Heart left ventricle (tissue), 16 donors: ENCODE measurements at places on chromosomes 2 and 18.

- DNase-seq: no peak
These were observed 33.9 kb downstream of the CFAP53 start for GRCh38 chr18:50232419-50232818.

DNA sequence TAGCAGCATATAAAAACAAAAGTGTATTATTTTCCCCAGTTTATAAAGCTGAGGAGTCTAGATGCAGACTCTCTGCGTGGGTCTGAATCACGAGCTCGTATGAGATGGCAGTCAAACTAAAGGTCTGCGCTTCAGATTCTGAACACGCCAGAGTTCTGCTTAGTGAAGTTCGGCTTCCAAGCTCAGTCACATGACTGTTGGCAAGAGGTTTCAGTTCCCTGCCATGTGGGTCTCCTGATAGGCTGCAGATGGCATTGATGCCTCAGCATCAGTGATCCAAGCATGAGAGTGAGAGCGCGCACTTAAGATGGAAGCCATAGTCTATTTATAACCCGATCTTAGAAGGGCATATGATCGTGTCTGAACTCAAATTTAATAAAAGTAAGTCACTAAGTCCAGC, 242.8 kb upstream of the DOK6 start:
- no peak for DNase-seq

- DNase-seq: no peak
These were observed 119.3 kb downstream of the PRKCE start for GRCh38 chr2:45770811-45771210.

DNA sequence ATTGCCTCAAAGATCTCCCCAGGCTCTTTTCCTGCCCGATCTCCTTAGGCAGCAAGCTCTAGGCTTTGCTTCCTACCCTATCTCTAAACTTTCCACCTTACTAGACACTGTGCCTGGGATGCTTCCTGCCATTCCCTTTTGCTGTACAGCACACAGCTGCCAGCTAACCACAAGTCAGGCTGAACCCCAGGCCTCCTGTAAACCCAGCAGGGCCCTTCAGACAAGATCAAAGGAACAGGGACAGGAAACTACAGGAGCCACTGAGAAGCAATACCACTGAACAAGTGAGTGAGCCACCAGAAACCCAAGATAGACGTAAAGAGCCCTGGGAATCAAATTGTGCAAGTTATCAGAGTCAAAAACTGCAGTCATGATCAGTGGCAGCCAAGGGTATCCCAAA, 180.7 kb downstream of the SUCLG1 start:
- no peak for DNase-seq

GRCh38 chr2:192060161-192060560, 134.6 kb downstream of the TMEFF2 start:
- no peak for DNase-seq

DNA sequence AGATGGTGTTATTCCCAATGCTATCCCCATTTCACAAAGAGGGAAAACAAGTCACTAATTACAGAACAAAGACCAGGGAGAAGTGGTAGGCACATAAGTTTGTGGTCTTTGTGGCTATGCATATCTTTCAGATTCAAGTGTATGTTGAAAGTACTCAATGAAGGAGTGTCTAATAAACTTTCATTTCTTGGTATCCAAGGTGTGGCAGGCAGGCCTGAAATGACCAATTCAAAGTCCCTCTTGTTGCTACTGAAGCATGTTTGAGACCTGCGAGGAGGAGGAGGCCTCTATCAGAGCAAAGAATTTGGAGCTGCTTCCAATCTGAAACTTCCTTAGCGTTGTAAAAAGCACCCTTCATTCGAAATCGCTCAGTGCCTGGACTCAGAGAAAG, 60.9 kb upstream of the KLF7 start:
- no peak for DNase-seq

- DNase-seq: no peak
These were observed 66.2 kb downstream of the STAT1 start for GRCh38 chr2:190947711-190948251.

- no peak for DNase-seq
These were observed 15.4 kb upstream of the DGKD start for GRCh38 chr2:233338812-233339368.

- DNase-seq: peak; percentile 4
These were observed 81.6 kb downstream of the NDUFA10 start for GRCh38 chr2:239943571-239943970.

- no peak for DNase-seq
These were observed 163.5 kb downstream of the RTP5 start for GRCh38 chr2:242032780-242033656.

DNA sequence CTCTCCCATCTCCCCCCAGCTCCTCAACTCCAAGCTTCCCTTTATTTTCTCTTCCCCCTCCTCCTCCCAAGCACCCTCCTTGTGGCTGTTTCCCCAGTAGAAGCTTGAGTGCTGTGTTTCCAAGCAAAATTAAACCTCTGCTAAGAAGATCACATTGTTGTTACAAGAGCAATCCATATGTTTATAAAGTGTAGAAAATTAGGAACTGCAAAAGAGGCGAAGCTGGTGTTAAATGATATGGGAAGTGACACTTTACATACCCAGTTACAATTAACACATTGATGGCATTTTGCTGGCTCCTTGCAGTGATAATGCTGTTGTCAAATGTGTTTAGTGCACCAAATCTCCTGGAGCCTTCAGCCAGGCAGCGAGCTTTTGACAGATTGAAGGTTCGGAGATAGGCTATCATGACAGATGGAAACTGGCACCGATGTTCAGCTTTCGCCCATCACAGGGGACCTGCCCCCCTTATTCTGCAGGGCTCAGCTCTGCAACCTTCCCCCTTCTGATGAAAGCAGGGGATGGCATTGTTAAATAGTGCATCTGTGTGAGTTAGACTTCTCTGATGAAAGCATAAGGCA, 259.8 kb upstream of the ATP5MC3 start:
- DNase-seq: no peak

DNA sequence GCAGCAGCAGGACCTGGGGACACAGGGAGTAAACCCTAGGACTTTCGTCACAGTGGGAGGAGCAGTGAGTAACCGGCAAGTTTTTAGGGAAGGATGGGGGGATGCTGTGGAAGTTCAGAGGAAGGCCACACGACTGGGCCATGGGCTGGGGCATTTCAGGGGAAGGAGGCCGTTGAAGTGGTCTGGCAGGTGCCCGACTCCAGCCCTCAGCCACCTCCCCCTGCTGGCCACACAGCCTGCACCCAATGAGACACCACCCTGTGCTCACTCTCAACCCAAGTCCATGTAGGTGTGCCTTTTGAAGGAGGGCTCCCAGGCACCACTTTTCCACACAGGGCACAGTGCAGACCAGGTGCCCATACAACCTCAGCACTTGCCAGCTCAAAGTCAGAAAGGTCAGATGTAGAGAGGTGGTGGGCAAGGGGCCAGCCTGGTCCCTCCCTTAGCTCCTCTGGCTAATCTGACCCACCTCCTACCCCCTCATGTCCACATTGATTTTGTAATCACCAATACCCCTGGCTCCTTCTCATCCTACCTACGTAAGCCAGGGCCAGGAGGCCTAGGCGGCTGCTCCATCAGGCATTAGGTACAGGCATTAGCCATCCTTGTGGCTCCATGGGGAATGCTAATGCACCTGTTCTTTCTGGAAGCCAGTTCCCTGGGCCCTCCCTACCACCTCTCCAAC, 211.2 kb downstream of the SMAD2 start:
- DNase-seq: no peak

DNA sequence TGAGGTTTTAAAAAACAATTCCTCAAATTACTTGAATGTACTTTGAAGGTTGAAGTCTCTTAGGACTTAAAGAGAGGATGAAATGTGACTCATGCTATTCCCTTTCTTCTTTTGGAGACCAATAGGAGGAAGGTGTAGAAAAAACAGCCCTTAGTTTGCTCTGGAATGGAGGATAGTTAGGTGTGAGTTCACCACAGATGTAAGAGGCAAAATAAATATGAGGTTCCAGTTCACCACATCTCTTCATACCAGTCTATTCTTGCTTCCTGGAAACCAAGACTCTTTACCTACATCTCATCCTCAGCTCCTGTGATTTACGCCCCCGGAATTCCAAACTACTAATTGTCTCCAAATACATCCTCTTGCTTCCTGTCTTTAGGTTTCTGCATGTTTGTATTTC, 77.5 kb upstream of the TTC21B start:
- DNase-seq: no peak

- no peak for DNase-seq
These were observed 36.4 kb downstream of the DDX1 start for GRCh38 chr2:15627817-15628684.

- no peak for DNase-seq
These were observed 11.5 kb upstream of the NFATC1 start for GRCh38 chr18:79384151-79384807.

DNA sequence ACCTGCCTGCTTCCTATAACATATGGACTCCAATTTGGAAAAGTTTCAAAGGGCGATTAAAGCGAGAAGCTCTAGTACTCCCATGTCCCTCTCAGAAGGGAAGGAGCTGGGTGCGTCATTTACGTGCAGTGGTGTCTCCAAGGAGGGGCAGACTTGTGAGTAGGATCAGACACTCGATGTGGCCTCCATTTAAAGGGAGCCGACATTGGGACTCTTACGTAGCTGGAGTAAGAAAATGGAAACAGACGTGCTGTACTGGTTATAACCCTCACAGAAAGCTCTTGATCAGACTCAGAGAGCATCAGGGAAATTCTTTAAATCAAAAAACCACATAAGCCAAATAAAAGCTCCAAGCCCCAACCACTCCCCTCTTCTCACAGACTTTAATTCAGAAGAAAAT, 198.5 kb downstream of the KLHL29 start:
- DNase-seq: no peak

DNA sequence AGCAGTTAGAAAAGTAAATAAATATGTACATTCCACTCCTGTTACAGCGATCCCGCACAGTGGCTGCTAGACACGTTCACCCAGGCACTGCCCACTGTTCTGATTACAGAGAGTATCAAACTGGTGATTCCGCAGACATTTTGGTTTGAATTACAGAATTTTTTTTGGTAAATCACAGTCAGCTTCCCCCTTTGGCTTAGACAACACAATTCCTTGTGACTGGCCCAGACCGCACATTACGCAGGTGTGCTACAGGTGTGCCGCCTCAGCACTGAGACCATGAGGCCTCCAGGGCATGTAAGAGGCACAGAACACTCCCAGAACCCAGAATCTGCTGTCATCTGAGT, 112.3 kb downstream of the PXDN start:
- no peak for DNase-seq

DNA sequence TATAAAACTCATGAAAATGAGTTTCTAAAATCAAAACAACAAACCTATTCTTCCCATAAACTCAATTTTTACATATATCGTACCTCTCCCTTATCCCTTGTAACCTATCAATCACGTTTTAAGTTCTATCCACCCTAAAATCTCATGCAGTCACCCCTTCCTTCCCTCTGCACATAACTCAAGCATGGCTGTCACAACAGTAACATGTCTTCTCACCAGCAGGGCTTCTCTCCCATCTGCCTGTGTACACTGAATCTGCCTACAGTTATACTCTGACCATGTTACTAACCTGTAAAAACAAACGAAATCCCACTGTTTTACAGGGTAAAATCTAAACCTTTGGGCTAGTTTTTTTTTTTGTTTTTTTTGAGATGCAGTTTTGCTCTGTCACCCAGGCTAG, 68.2 kb downstream of the MAP4K3 start:
- DNase-seq: no peak

- DNase-seq: no peak
These were observed 837.4 kb downstream of the LRRTM4 start for GRCh38 chr2:76684756-76685155.

DNA sequence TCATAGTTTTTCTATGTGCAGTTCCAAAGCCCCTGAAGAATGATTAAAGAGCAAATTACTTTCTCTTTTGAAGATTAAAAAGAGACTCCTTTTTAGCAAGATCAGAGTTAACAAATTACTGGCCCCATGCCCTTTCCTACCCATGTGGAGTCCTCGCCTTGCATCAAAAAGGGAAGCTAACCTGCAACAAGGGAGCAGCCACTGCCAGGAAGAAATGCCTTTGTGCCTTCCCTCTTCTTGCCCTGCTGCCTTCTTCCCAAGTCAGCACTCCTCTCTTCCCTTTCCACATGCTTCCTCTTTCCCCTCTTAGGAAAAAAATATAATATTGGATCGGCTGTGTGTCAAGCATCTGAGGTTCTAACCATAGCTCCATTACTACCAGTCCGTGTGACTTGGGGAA, 37.1 kb upstream of the CYP1B1 start:
- DNase-seq: no peak

GRCh38 chr2:2914252-2914651, 463.4 kb downstream of the EIPR1 start:
- DNase-seq: no peak

DNA sequence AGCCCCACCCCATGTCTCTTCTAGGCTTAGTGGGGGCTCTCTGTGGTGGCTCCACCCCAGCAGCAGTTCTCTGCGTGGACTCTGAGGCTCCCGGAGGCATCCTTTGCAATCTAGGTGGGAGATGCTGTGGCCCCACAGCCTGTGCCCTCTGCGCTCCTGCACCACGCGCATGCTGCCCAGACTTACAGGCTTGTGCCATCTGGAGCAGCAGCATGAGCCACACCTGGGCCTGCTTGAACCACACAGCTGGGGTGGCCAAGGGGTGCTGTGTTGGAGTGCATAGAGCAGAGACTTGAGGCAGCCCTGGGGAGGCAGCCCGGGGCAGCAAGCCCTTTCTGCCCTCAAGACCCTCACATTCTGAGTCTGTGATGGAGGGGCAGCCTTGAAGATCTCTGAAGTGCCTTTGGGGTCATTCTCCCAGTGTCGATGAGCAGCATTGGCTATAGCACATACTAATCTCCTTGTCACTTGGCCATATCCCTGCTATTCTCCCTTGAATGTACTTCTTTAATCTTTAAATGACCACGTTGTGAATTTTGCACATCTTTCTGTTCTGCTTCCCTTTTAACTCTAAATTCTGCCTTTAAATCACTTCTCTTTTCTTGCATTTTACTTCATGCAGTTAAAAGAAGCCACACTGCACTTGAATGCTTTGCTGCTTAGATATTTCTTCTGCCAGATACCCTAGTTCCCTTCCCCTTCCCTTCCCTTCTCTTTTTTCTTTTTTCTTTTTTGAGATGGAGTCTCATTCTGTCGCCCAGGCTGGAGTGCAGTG, 62.4 kb downstream of the NCAPH start:
- DNase-seq: no peak

DNA sequence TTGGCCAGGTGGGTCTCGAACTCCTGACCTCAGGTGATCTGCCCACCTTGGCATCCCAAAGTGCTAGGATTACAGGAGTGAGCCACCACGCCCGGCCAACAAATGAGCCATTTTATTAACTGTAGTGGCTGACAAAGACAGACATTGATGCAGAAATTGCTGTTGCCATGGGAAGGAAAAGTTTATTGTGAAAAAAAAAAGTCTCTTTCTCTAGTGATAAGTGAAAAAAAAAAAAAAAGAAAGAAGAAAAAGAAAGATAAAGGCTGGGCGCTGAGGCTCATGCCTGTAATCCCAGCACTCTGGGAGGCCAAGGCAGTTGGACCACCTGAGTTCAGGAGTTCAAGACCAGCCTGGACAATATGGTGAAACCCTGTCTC, 39.8 kb upstream of the RAB1A start:
- no peak for DNase-seq

GRCh38 chr2:85971366-85971765, 82.6 kb upstream of the ST3GAL5 start:
- no peak for DNase-seq

DNA sequence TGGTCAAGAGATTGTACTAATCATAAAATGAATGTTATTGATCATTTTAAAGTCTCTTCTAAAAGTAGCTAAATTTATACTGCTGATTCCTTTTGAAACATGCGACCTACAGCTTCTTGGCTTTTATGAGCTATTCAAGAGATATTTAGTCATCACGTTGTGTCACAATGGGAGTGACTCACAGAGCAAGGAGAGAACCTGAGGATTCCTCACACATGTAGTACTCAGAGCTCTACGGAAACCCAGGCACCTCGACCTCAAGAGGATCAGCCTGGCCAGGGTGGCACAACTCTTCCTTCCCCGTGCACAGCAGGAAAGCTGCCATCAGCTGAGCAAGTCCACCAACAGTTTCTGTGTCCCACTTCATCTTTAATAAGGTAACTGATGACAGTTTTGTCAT, at the start of gene DHRS9:
TSS of gene DHRS9 (plus strand) at position 223 of the 400 bp plus-strand sequence. CDS start 12,019 bp downstream, outside the sequence.
- DNase-seq: no peak
